ENCODE measurements at places on chromosomes 5 and 9. TPM values are rescaled to one million over a fixed set of nuclear protein-coding genes. Genes with fewer than 3 reads are reported as not detected.

KLF9 gene
- total RNA-seq, result 6.3 TPM

KIF4B gene
- not detected for total RNA-seq

PRSS3 gene
- not detected for total RNA-seq

GRCh38 chr5:139196296-139196956, 1.7 kb downstream of the SIL1 start:
- DNase-seq, result no peak

DNA sequence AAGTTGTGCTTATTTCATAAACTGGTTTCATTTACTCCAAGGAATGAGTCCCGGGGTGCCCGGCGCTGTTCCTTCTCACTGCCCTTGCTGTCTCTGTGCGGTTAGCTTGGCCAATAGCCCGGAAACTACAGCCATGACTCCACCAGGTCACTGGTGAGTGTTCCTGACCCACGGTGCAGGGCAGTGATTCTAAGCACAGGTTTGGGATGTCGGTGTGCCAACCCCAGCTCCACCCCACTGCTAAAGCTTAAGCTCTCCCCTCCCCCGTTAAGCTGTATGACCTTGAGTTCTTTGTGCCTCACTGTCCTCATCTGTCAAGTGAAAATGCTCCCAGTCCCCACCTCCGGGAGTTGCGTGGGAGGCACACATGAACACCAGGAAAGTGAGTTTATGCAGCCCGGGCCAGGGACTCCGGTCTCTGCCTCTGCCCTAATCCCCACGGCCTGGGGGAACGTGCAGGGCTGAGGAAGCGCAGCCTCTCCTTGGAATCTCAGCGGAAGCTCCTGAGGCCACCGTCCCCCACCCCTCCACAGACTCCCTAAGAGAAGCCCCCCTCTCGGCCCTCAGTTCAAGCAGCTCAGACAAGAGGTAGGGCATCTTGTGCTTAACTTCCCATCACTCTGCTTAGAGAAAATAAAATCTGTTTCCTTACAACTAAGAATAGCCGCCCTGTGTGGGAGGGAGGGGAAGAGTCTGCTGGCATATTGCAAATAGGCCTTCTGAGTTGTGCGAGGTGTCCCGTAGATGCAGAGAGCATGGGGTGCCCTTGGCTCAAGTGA, 92.0 kb upstream of the RAI14 start:
- no peak for DNase-seq

DNA sequence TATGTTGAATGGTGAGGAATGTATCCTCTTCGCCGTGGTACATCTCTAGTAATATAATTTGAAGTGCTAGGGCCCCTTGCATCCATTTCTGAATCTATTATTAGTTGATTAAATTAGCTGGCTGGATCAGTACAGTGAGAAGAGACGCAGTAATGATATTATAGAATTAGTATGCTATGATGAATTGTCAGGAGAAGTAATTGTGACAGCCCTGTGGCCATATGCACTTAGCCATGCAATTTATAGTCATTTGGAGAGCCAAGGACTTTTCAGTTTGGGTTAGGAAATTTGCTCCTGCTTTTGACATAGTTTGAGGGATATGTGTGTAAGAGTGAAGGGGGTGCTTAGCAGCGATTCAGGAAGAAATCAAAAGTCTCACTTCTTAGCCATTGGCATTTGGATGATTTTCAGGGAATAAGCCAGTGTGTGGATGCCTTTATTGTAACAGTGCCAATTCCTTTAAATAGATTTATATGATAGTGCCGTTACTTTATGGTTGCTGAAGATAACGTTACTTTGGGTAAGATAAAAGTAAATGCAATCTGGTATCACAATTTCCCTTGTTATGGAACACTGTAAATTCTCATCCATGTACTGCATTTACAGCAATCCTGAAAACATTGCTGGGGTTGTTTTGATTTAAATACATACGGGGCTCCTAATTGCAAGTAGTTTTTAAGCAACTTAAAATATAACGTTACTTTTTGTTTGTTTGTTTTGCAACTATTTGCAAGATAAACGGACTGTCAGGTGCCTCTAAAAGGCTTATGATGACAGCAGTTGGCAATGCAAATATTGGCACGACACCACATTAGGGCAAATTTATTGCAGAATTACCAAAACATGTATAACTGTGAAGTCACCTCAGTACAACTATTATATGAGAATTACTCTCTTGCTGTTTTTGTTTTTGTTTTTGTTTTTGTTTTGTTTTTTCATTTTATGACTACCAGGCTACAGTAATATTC, 875.4 kb upstream of the WWC1 start:
- DNase-seq, result no peak

DNA sequence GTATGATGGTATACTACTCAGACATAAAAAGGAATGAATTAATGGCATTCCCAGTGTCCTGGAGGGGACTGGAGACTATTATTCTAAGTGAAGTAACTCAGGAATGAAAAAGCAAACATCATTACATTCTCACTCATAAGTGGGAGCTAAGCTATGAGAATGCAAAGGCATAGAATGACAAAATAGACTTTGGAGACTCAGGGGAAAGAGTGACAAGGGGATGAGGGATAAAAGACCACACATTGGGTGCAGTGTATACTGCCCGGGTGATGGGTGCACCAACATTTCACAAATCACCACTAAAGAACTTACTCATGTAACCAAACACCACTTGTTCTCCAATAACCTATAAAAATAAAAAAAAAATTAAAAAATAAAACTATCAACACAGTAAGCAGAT, 587.3 kb upstream of the RGMB start:
- no peak for DNase-seq
